Right forelimb (tissue), 1 donor: ENCODE measurements at places on chromosomes 4 and X.
A peak's percentile ranks its signal among the peaks of the same experiment; 100 is the strongest.

DNA sequence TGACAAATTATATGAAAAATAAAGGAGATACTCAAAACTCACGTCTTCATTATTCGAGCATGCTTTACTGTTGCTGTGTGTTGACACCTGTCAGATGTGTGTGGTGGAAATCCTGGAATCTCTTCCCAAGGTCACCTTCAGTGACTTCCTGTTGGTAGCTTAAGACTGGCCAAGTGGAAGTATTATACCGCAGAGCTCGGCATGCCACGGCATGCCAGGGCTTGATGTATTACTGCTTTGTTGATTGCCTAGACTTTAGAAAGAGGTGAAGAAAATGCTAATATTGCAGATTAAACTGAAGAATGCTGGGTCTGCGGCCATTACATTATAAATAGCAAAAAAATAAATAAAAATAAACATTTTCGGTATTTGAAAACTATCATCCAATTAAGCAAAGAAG is 4.6 kb downstream of the TREX2 start:
- DNase-seq, result no peak

- no peak for DNase-seq
These were observed 1392.9 kb downstream of the ARAP2 start for GRCh38 chr4:34851411-34851810.

- DNase-seq, result no peak
These were observed 50.7 kb downstream of the THAP9 start for GRCh38 chr4:82951196-82951595.

DNA sequence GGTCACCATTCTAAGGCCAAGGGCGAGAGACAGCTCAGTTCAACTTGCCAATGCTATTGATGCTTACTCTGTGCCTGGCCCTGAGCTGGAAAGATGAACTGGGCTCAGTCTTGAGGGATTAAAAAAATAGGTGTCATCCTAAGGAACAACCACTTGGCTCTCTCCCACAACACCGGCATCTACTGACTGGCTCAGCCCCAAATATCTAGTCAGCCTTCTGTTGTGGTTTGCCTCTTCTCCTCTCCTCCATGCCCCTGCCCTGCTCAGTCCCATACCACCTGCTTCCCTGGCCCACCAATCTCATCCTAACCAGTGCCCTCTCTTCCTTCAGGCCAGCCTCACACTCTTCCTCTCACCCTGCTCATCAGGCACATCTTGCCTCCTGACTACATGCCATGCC is 29.6 kb downstream of the KDM5C start:
- no peak for DNase-seq

- no peak for DNase-seq
These were observed 81.0 kb upstream of the IL2 start for GRCh38 chr4:122537388-122538135.

- no peak for DNase-seq
These were observed 39.9 kb upstream of the SPIN2A start for GRCh38 chrX:57177070-57177469.

GRCh38 chrX:148530464-148531077 is 30.2 kb downstream of the AFF2 start:
- no peak for DNase-seq

DNA sequence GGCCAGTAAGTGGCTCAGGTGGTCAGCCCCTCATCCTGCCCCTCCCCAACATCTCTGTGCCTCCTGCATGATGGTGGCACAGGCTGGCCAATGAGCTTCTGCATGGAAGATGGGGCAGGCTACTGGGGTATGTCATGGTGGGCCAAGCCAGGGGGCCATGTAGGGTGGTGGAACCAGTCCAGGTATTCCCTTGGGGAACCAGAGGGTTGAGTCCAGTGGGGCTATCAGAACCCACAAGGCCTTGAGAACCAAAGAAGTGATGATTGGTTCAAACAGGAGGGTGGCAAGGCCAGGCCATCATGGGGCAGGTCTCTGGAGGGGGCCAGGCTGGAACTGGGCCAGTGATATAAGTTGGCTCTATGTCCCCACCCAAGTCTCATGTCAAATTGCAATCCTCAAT is 18.8 kb upstream of the PPP2R2C start:
- DNase-seq, result no peak

DNA sequence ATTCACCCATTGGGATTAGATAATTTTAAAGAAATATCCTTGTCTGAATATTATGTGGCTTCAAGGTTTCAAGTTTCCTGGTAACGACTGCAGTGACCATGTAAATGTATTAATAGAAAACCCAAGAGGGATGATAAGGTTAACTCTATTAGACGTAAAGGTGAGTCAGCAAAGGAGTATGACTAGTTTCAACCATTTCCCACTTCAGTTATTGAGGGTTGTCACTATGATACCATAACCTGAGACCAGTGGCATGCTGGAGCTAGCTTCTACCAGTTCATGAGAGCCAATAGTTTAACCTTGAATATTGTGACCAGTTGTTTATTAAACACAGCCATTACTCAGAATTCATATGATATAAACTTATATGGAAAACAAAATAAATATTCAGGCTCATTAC is 270.1 kb downstream of the TMA16 start:
- no peak for DNase-seq

- DNase-seq, result no peak
These were observed 39.4 kb downstream of the SAT1 start for GRCh38 chrX:23822397-23822796.

DNA sequence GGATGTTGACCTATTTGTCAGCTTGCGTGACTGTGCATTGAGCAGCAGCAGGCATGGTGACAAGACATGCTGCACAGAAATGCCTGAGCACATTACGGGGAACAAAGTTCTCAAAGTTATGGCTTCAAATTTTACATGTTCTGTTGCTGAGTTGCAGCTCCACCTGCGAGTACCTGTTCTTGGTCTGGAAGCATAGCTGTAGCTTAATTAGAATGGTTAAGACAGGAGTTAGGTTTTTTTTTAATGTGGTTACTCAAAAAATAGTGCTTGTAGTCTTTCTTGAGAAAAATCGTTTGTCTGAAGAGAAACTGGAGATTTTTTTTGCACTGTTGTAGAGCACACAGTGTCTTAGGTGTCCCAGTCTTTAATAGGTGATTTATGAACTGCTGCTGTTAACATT is 38.8 kb upstream of the GNPDA2 start:
- no peak for DNase-seq

DNA sequence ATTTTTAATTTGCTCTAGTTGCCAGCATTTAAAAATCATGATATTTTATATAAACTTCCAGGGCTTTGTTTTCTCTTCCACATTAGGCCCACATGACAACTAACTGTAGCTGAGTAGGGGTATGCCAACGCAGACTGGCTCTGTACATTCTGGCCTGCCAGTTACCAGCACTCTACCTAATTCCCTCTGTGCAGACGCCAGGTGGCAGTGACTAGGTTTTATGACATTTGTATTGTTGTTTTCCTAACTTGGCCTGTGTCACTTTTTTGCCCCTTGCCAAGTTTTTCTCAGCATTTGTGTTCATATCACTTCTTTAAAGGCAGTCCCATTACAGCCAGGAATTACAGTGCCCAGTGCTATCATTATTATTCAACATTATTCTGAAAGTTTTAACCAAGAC is 347.5 kb downstream of the NKX6-1 start:
- no peak for DNase-seq

DNA sequence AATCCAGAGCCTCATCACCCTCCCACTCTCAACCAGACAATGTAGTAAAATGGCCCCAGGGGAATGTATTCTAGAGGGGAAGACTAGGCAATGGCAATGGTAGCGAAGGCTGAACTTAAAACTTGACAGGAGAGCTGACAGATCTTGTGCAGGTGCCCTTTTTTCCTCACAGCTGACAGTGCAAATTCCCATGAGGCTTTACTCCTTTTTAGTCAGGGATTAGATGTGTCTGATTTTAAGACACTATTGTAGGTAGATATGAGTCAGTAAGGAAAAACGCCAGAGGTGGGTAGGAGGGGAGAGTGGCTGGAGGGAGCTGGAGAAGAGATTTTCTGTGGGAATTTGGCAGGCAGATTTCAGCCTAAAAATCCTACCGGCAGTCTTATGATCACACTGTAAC is 10.7 kb downstream of the CAPN6 start:
- no peak for DNase-seq

DNA sequence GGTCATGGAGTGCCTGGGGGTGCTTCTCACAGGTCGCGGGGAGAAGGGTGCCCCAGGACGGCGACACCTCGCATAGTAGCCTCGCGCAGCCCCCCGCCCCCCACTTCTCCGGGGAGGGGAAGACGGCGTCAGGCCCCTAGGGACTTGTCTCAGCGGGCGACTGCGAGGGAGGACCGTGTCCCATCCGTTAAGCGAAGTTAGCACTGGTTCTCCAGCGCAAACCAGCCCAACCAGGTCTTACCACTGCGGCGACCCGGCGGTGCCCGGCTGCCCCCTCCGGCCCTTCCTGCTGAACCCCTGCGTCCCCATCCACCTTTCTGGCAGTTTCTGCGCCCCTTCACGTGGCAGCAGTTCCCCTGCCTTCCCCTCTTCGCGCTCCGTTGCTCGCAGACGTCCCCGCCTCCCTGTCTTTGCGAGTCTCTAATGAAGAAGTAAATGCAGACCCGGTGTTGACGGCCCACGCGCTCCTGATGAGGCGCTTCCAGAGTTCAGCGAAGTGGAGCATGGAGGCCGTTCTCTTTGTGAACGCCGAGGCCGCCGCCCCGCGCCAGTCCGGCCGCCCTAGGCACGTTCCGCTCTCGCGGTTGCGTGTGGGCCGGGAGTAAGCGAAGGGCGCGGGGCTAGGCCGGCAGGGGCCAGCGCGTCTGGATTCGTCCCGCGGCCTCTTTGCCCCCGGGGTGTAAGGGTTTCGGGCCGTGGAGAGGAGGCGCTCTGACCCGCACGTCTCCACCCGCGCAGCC is 3.0 kb downstream of the SLIT2 start:
- DNase-seq, result peak; percentile 71

DNA sequence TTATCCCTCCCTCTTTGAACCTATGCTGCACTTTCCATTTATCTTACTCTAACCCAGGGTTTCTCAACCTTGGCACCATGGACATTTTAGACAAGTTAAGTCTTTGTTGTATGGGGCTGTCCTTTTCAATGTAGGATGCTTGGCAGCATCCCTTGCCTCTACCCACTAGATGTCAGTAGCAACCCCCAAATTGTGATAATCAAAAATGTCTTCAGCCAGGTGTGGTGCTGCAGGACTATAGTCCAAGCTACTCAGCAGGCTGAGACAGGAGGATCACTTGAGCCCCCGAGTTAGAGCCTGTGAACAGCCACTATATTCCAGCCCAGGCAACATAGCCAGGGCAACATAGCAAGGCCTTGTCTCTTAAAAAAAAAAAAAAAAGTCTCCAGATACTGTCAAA is 7.0 kb downstream of the LRCH2 start:
- DNase-seq, result no peak

DNA sequence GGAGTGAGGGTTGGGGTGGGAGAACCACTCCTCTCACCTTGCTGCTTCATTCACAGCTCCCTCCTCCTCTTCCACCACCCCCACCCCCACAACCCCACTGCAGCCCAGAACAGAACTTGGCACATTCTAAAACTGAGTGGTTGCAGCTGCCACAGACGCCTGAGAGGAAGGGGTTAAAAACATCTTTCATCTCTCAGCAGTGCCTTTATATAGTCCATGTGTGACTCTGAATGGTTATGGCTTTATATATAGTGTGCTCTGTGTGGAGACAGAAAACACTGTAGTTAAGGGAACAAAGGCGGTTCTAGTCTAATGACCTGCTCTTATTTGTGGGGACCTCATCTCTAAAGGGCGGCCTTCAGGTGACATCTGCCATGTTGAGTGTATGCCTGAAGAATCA is 144.8 kb downstream of the BCOR start:
- no peak for DNase-seq

DNA sequence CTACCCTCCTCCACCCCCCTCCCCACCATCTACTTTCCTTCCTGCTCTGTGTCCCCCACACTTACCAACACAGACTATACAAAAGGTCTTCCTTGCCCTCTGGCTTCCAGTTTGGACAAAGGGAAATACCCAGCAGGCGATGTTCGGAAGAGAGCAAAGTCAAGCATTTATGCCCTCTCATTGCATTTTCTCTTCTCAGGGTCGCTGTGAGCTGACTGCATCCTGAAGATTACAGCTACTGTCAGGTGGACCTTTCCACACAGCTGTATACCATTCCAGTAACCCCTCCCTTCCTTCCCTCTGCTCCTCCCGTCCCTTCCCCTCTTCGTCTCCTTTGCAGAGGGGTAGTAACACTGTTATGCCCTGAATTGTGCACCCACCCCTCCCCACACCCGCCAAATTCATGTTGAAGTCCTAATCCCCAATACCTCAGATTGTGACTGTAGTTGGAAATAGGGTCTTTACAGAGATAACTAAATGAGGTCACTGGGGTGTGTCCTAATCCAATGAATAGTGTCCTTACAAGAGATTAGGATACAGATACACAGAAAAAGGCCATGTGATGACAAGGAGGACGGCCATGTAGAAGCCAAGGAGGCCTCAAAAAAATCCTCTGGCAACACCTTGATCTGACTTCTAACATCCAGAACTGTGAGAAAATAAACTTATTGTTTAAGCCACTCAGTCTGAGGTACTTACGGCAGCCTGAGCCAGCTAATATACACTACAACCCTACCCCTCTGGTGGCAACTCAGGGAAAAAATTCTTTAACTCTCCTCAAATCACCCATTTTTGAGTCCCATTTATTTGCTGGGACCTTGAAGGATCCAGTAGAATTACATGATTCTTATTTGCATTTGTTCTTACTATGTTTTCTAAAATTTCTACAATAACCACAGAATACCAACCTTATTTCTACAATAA is 11.7 kb downstream of the MORF4L2 start:
- DNase-seq, result no peak

DNA sequence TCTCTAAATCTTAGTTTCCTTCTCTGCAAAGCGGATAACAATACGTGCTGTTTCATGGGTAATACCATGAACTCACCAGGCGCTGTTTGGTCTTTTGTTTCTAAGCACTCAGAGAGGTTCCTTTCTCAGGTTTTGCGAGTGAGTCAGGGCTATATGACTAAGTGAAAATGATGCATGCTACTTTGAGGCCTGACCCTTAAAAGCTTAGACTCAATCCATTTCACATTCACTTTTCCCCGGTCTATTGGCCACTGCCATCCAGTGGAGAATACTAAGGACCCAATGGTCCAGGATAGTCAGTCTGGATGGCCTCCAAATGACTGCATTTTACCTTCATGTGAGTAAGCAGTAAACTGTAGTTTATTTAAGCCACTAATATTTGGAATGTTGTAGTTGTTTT is 400.8 kb upstream of the SLIT2 start:
- no peak for DNase-seq

GRCh38 chrX:56661193-56661592 is 67.8 kb upstream of the NBDY start:
- DNase-seq, result no peak

- no peak for DNase-seq
These were observed 40.6 kb downstream of the STOX2 start for GRCh38 chr4:183945741-183946140.

GRCh38 chr4:171644430-171645057 is 168.7 kb upstream of the GALNTL6 start:
- DNase-seq, result no peak
